Left ventricle myocardium superior (tissue), 1 donor: ENCODE measurements at places on chromosomes 16 and 17.

- no peak for DNase-seq
These were observed 5.5 kb upstream of the CDH1 start for GRCh38 chr16:68731637-68732036.

- no peak for DNase-seq
These were observed 281.0 kb upstream of the FOXF1 start for GRCh38 chr16:86229283-86229682.

GRCh38 chr17:18025945-18026776, 12.8 kb downstream of the ATPAF2 start:
- peak; percentile 68 for DNase-seq

DNA sequence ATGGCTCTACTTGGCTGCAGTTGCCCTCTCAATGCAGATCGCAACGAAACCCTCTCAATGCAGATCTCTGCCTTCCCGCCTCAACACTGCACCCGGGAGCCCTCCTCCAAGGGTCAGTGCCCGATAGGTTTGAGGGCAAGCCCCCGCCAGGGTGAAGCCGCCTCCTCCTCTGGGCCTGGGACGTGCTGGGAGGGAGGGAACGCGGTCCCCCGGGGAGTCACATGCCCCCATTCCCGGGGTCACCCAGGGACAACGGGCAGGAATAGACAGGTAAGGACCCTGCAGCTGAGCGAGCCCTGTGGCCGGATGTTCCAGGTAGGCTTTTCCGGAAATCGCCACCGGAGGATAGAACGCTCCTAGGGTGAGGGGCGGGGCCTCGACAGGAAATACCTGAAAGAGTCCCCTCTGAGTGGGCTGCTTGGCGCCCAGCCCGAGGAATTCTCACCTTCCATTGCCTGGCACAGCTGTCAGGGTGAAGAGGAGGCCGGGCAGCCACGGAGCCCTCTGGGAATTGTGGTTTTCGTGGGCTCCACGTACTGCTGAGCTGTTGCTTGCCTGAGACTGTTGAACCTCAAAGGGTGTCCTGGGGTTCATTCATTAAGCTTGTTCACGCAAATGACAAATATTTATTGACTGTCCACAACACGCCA, 12.8 kb downstream of the ZNF174 start:
- DNase-seq: no peak

GRCh38 chr16:85246473-85246872, 134.2 kb upstream of the CIBAR2 start:
- DNase-seq: no peak

DNA sequence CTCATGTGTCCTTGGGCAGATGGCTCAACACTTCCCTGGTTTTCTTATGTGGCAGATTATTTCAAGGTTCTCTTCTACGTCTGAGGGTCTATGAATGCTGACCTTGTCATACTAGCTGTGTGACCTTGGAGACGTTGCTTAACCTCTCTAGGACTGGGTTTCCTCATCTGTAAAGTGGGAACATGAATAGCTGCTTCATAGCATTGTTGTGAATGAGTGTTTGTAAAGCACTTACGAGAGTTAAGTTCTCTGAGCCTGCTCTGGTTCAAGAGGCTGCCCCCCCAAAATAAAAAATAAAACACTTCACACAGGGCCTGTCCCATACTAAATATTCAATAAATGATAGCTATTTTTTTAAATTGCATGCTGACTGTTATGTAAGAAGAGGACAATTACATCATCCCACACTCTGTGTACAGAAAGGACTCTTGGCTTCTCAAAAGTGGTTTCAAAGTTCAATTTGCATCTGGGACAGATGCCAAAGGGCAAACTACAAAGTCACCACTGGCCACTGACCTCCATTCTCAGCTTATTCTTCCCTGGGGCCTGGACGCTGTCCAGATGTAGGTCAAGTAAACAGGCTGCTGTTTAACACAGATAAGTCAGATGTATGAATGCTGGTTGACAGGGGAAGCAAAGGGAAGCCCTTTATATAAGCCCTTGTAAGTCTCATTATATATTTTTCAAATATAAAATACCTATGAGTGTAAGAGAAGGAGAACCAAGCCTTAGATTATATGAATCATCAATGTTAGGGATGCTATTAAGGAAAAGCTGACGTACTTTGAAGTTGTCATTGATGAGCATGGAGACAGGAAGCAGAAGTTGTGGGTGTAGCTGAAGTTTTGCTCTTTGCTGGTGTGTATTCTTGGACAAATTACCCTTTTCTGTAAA, 15.4 kb upstream of the NDEL1 start:
- DNase-seq: peak; percentile 69

DNA sequence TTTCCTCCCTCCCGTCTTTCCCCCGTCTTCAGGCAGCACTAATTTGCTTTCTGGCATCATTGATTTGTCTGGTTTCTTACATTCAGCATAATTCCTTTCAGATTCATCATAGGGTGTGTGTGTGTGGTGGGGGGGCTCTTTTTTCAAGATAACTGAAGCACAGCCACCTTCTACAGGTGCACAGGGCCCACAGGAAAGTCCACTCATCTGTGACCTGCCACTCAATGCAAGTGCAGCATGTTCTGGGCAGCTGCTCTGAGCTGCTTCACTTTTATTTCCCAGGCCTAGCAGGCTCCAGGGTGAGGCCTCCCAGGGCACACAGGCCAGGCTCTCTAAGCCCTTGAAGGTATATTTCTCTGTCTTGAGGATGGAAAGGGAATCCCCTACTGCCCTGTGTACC, 35.2 kb upstream of the MYH10 start:
- DNase-seq: no peak

GRCh38 chr17:48840441-48840840, 9.6 kb downstream of the CALCOCO2 start:
- DNase-seq: no peak

DNA sequence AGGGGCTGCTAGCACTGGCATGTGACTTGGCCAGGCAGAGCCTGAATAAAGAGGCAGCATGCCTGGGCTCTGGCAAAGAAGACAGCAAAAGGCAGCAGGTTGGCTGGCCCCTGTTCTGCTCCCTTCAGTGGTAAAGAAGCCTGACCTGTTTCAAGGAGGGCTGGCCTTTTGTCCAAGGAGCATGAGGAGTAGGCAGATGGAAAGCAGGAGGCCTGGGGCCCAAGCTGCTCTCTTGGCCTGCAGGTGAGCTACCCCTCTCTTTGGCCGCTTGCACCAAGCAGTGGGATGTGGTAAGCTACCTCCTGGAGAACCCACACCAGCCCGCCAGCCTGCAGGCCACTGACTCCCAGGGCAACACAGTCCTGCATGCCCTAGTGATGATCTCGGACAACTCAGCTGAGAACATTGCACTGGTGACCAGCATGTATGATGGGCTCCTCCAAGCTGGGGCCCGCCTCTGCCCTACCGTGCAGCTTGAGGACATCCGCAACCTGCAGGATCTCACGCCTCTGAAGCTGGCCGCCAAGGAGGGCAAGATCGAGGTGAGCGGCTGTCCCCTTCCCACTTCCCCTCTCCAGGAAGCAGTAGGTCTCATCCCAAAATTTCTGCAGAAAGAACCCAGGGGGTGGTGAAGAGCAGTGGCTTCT, 8.0 kb downstream of the TRPV2 start:
- no peak for DNase-seq

- no peak for DNase-seq
These were observed 248.2 kb downstream of the NTN1 start for GRCh38 chr17:9269350-9270035.

GRCh38 chr16:66899945-66900710, 18.6 kb downstream of the CDH16 start:
- DNase-seq: peak; percentile 83

GRCh38 chr17:57666201-57666870, 78.8 kb downstream of the CCDC182 start:
- DNase-seq: no peak

- peak; percentile 41 for DNase-seq
These were observed 118.8 kb upstream of the METRNL start for GRCh38 chr17:82960419-82961271.

DNA sequence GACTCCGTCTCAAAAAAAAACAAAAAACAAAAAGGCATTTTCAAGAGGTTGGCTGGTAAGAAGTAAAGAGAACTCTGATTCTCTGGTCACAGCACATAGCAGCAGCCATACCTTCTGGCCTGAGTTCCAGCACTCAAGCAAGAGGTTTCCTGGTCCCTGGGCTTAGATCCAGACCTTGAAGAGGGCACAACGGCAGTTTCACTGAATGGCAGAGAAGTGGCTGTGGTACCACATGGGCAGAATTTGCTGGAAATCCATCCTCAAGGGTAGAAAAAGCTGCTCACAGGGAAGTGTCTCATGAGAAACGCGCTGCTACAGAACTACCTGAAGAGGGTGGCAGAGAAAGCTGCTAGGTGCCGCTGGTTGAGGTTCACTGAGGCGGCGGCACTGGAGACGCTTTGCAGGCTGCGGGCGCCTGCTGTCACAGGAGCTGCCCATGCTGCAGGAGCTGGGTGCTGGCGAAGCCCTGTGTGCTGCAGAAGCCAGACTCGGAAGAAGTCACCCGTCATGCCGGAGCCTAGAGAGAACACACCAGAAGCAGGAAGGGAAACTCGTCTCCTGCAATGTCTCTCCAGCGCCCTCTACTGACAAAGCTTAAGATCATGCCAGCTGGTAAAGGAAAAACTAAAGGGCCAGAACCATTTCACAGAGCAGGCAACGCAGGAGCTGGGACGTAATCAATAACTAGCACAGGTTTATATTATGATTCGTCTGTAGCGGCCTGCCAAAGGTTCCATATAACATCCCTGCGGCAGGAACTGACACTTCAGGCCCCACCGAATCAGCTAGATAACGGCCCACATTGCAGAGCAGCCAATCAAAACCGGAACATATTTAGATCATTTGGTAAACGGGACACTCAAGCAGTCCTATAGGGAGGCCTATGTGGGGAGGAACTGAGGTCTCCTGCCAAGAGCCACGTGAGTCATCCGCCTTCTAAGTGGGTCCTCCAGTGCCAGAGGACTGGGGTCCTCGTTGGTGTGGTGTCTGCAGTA, 5.4 kb upstream of the ZNF213 start:
- DNase-seq: peak; percentile 69

DNA sequence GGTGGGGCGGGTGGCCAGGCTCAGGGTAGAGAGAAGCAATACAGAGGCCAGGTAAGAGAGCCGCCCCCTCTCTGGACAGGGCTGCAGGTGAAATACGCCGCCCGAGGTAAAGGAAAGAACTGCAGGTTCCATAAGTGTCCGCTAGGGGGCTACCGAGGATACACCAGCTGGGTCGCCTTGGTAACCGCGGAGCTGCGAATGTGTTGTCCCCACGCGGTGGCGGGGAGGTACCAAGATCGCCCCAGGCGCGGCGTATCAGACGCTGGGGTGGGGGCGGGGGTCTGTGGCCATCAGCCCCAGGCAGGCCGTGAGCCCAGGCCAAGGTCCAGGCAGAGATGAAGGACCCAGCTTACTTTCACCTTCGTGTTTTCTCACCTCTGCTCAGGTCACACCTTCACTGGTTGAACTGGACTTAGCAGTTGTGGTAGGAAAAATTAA, 18.4 kb upstream of the ZFP90 start:
- DNase-seq: peak; percentile 85

- DNase-seq: no peak
These were observed 12.7 kb upstream of the CHD3 start for GRCh38 chr17:7875804-7876370.

- peak; percentile 43 for DNase-seq
These were observed 4.1 kb downstream of the KRT31 start for GRCh38 chr17:41393294-41393693.

GRCh38 chr16:51577621-51578303, 426.7 kb upstream of the SALL1 start:
- DNase-seq: no peak

DNA sequence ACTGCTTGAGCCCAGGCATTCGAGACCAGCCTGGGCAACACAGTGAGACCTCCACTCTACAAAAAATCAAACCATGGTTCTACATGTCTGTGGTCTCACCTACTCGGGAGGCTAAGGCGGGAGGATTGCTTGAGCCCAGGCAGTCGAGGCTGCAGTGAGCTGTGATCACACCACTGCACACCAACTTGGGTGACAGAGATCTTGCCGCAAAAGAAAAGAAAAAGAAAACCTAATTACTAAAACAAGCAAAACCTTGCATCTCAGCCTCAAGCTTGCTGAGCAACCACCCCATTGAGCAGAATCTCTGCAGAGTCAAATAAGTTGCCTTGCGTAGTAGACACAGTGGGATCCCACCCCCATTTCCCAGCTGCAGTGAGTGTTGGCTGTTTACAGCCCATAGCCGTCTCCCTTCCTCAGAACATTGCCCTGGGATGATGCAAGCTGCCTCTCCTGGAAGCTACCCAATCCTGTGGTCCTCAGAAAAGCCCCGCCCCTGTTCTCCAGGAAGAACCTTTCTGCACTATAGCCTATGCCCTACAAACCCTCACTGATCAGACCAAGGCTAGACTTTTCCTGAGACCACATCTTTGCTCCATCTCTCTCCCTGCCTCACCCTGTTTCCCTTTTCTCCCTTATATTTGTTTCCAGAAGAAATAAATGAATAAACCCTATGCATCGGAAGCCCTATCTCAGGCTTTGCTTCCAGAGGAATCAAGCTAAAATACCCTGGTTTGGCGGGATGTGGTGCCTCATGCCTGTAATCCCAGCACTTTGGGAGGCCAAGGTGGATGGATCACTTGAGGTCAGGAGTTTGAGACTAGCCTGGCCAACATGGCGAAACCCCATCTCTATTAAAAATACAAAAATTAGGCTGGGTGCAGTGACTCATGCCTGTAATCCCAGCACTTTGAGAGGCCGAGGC, 16.7 kb upstream of the ERN2 start:
- DNase-seq: no peak

DNA sequence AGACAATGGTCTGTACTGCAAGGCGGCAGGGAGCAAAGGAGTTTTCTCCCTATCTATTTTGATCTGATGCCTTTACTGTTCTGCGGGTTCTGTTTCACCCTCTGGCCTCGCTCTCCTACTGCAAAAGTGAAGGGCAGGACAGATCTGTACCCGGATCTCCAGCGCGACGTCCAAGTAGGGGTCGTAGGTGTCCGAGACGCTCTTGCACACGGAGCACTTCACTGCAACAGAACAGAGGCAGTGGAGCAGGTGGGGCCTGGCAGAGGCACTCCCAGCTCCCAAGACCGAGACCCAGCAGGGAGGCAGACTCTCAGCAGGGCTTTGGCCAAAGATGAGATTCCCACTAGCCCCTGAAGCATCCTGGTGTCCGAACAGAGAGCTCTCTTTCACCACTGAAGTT, 19.8 kb downstream of the USP36 start:
- no peak for DNase-seq

DNA sequence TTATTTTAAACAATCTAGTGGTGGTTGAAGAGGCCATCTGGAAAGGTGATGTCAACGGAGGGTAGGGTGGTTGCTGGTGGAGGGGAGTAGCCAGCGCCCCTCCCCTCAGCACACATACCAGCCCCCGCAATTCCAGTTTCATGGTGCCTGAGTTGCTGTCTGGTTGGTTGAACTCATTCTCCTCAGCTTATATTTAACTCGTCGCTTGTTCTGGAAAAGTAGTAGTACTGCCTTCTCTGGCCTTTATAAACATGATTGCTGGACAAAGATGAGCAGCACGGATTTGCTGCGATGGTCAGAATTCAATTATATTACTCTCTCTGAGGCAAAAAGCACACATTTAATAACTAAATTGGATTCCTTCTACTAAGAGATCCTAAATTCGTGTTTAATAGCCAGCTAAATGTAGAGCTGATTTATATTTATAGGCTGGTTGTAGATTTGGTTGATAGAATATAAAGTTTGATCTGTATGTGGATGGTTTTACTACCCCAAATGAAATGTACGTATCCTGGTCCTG, 238.0 kb upstream of the TBX2 start:
- no peak for DNase-seq
